ENCODE measurements at places on chromosomes 5 and 9.
A peak's percentile ranks its signal among the peaks of the same experiment; 100 is the strongest.

DNA sequence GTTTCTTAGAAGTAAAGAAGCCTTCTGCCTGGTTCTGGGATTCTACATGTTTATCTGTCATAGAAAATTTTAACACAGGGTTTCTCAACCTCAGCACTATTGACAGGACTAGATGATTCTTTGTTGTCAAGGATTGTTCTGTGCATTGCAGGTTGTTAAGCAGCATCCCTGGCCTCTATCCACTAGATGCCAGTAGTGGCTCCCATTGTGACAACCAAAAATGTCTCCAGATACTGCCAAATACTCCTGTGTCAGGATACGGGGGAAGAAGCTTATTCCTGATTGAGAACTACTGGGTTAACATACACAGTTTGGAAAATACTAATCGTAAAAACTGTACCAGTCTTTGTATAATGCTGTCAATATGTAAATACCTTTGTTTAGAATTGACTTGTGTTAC lies 167.1 kb downstream of the NIPBL start:
- peak; percentile 80 for DNase-seq

GRCh38 chr5:132788508-132788907 lies 11.5 kb upstream of the SEPTIN8 start:
- no peak for DNase-seq

DNA sequence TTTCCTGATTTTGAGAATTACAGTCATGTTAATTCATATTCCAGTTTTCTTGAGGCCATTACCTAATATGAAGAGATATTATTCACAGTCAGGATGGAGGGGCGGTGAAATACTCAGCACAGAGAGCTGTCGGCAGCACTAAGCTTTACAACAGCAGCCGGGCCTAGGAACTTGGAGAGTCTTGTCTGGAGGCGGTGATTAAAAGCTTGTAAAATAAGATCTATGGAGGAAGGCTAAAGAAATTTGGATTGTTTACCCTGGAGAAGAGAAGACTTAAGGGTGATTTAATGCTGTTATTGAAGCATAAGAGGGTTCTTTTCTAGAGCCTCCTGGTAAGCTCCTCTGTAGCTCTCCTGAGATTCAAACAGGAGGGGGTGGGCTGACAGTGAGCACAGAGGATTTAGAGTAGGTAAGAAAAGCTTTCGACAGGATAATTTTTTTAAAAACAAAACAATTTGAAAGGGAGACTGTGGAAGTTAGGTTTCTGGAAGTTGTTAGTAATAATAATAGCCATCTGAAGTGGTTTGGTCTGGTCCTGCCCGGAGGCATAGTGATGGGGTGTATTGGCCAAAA lies 406.3 kb upstream of the ADAMTSL1 start:
- no peak for DNase-seq

GRCh38 chr5:8912106-8912505 lies 633.8 kb downstream of the SEMA5A start:
- DNase-seq, result no peak

DNA sequence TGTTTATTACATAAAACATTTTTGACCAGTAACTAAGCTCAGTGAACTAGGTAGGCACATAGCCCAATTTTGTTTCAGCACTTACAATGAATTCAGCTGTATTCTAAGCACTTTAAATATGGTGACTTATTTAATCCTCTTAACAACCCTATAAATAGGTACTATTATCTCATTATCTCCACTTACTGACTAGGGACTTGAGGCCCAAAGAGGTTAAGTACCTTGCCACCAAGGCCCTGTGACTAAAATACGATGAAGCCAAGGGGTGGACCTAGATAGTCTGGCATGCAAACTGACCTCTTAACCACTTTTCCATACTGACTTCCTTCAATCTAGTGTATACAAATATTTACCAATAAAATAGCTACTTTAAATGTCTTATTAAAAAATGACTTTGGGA lies 266.4 kb downstream of the ZNF608 start:
- no peak for DNase-seq

GRCh38 chr9:116308076-116308475 lies 154.5 kb downstream of the PAPPA start:
- no peak for DNase-seq

- DNase-seq, result peak; percentile 70
These were observed 616 bp downstream of the RNF130 start for GRCh38 chr5:180070756-180071530.

GRCh38 chr5:15621094-15621493 lies 121.1 kb downstream of the FBXL7 start:
- no peak for DNase-seq

- DNase-seq, result no peak
These were observed 90.2 kb upstream of the SH3PXD2B start for GRCh38 chr5:172544371-172545095.

DNA sequence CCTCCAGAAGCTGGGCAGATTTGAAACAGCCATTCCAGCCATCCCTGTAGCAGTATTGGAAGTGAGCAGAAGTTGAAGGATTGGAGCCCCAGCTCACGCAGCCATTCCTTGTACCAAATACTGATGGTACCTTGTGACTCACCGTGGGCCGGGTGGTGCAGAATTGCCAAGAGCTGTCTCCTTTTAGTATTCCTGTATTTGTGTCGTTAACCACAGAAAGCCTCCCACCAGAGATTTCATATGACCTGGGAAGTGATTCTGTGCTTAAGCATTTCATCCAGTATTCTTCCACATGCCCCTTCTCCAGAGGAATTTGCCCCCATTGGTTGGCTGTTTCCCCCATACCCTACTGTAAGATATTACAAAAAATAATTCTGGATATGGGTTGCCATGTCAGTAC lies 17.7 kb upstream of the TLX3 start:
- DNase-seq, result no peak

- no peak for DNase-seq
These were observed 57.6 kb downstream of the SH3TC2 start for GRCh38 chr5:149005077-149005892.

DNA sequence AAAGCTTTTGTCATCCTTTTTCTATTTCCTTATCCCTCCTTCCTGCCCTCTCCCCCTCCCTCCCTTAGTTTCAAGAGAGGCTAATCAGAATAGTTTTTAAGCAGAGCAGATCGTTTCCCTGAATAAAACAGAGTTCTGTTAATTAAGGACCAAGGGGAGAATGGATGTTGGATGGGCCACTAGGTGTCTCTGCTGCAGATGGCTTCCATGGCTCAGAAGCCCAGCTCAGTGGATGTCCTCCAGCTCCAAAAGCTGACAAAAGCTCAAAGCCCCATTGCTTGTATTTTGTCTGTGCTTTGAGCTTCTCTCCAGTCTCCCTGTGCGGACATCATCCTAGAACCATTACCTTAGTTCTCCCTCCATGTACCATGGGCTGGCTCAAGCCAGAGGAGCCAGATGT lies 21.0 kb upstream of the NPR3 start:
- no peak for DNase-seq

DNA sequence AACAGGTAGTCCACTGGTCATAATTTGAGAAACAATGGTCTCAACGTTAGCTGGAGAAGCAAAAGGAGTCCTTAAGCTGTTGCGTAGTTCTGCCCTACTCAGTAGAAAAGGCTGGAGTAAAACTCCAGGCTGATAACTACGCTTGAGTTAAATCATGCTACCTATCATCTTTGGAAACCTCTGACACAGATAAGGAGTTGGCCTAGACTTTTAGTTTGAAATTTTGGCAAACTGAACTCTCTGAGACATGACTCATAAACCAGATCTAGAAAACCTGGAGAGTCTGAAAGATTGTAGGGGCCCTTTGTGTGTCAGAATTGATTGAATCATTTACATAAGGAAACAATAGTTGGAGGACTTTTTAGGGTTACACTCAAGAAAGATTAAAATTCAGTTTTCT lies 26.3 kb downstream of the NMUR2 start:
- no peak for DNase-seq

GRCh38 chr5:56269216-56269927 lies 36.2 kb upstream of the ANKRD55 start:
- no peak for DNase-seq

- no peak for DNase-seq
These were observed 14.6 kb upstream of the STRBP start for GRCh38 chr9:123283048-123283408.

DNA sequence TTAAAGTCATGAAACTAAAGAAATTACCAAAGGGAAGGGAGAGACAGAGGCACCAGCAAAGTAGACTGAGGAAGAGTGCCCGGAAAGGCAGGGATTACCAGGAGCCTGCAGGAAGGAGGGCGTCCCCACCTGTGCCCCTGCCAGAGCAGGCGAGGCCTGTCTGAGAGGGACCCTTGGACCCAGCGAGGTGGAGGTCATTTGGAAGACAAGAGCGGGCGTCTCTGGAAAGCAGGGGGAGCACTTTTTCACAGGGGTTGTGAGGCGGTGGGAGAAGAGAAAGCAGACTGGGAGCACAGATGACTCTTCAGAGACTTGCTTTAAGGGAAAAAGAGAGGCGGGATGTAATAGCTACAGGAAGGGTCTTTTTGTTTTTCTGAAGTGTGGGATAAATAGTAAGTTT lies 27.5 kb upstream of the SLC2A8 start:
- no peak for DNase-seq

GRCh38 chr9:94700445-94700844 lies 26.1 kb upstream of the AOPEP start:
- DNase-seq, result no peak

- DNase-seq, result no peak
These were observed 6.5 kb downstream of the ARL14EPL start for GRCh38 chr5:116038817-116039216.

- no peak for DNase-seq
These were observed 26.7 kb downstream of the LNPEP start for GRCh38 chr5:96962540-96962991.

- no peak for DNase-seq
These were observed 37.1 kb upstream of the FAT2 start for GRCh38 chr5:151628112-151628823.

DNA sequence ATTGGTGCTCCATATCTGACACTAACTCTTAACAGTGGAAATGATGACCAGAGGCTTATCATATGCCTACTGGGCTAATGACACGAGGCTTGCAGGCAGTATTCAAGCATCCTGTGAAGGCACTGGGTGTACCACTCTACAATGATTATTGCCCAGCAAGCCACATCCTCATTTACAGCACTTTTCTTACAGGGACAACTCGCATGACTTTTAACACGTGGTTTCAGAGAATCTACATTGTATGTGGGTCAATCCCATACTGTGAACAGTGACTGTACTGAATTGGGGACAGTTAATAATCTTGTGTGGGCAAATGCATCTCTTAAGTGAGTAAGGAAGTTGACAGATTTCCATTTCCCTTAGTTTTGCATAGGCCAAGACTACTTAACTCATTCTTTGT lies 260.0 kb downstream of the TRPM3 start:
- DNase-seq, result no peak

DNA sequence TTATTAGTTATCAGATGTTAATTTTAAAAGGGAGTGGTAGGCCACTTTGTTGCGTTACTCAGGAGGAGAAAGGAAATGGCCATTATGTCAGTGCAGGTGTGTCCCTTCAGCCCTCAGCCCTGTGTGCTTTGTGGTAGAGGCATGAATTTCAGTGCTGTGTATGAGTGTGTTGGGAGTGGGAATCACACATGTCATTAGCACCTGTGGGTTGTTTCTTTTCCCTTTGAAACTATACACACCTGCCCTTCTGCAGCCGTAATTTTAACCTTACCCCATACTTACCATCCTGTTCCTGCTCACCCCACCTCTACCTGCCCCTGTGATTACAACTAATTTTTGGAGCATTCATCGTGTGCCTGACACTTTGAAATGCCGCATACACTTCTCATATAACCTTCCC lies 156.4 kb downstream of the ARHGAP26 start:
- no peak for DNase-seq

DNA sequence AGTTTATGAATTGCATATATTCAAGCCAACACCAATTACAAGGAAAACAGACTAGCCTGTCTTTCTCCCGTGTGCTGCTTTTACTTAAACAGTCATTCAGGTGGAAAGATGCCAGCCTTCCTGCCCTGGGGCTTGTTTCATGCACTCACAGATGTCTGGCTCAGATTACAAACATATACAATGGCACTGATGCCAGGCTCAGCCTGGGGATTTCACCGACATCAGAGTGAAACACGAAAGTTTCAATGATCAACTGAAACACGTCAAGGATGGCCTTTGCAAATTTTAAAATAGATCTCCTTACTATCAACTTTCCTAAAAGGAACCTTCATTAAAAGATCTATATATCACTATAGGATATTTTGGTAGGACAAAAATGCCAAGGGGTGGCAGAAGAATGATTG lies 1576.5 kb downstream of the EFNA5 start:
- DNase-seq, result no peak

GRCh38 chr9:6426117-6426516 lies 13.1 kb downstream of the UHRF2 start:
- DNase-seq, result no peak

DNA sequence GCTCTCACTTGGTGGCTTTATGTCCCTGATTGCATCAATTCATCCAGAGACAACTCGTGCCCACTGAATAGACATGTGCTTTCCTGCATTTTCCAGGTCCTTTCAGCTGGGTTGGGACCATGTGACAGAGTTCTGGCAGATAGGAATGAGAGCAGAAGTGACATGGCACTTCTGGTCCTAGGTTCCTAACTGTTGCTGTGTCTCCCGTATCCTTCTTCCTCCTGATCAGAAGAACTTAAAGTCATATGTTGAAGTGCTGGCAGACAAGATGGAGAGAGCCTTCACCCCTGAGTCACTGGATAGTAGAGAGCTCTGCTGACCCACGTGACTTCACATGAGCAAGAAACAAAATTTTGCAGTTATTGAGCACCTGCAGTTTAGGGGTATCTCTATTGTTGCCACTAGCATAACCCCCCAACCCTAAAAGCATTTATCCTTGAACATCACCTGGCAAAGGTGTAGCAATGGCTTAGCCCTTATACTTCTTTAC lies 80.0 kb downstream of the NREP start:
- no peak for DNase-seq

DNA sequence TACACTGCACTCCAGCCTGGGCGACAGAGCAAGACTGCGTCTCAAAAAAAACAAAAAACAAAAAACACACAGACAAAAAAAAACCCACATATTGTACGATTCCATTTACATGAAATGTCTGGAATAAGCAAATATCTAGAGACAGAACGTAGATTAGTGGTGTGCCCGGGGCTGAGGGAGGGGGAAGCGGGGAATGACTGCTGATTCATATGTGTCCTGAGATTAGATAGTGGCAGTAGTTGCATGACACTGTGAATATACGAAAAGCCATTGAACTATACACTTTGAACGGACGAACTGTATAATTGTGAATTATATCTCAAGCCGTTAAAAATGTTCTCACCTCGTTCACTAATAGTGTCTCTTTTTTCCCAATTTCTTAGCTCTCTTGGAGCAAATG lies 23.9 kb downstream of the FGF1 start:
- DNase-seq, result no peak

Measured in globus pallidus (tissue), 1 donor.